ENCODE measurements at places on chromosomes 12 and 14. TPM values are rescaled to one million over a fixed set of nuclear protein-coding genes. Genes with fewer than 3 reads are reported as not detected.
A peak's percentile ranks its signal among the peaks of the same experiment; 100 is the strongest.

The NTF3 gene
- total RNA-seq: 6.9 TPM

The SRRM4 gene
- total RNA-seq: 6.6 TPM

DNA sequence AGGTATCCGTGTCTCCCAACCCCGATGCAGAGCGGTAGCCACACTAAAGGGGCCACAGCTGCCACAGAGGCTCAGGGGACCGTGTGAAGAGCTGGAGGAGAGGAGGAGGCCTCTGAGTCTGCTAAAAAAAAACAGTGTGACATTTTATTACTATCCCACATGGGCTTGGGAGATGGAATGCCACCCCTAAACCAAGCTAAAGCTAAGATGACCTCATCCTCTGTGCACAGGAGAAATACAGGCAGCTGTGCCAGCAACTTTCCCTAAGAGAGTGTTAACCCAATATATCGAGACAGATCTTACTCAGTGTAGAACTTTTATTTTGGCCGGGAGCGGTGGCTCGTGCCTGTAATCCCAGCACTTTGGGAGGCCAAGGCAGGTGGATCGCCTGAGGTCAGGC lies 18.0 kb downstream of the BCL2L14 start:
- no peak for DNase-seq

- DNase-seq: peak; percentile 85
Measured at GRCh38 chr14:55411426-55412389, at the start of gene ATG14. Gene ATG14, minus strand, starts transcription at chr14:55411830. Its CDS starts 8 bp downstream, at chr14:55411822.

DNA sequence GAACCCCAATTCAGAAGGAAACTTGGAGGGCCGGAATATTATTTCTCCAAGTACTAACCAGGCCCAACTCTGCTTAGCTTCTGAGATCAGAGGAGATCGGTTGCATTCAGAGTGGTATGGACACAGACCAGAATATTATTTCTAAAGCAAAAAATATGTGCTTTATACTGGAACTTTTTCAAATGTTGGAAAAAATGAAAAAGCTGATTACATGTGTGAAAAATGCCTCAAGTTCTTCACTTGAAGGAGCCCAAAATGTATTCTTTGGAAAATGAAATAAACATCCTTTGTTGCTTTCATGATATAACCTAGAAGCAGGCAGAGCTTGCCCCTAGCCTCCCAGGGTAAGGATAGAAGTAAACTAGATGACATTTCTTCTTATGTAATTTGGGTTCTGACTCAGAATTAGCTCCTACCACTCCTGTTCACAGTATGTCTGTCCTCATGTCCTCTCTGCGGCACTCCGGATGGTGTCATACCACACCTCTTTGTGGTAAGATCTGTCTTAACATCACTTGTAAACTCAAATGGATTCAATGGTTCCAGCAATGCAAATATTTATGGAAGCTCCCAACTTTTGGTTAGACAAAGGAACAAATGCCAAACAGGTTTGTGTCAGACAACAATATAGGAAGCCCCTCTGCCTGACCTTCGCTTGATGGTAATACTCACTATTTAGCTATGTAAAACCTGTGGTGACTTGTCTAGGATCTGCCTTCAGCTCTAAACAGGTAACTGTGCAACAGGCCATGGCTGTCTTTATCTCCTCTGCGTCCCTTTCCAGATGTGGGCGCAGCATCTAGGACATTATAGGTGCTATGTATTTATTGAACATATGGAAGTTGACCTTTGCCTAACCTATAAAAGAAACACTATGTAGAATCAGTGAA lies 178.5 kb downstream of the SSPN start:
- DNase-seq: no peak

- DNase-seq: no peak
Measured at GRCh38 chr14:68653804-68654203, 139.1 kb downstream of the ZFP36L1 start.

DNA sequence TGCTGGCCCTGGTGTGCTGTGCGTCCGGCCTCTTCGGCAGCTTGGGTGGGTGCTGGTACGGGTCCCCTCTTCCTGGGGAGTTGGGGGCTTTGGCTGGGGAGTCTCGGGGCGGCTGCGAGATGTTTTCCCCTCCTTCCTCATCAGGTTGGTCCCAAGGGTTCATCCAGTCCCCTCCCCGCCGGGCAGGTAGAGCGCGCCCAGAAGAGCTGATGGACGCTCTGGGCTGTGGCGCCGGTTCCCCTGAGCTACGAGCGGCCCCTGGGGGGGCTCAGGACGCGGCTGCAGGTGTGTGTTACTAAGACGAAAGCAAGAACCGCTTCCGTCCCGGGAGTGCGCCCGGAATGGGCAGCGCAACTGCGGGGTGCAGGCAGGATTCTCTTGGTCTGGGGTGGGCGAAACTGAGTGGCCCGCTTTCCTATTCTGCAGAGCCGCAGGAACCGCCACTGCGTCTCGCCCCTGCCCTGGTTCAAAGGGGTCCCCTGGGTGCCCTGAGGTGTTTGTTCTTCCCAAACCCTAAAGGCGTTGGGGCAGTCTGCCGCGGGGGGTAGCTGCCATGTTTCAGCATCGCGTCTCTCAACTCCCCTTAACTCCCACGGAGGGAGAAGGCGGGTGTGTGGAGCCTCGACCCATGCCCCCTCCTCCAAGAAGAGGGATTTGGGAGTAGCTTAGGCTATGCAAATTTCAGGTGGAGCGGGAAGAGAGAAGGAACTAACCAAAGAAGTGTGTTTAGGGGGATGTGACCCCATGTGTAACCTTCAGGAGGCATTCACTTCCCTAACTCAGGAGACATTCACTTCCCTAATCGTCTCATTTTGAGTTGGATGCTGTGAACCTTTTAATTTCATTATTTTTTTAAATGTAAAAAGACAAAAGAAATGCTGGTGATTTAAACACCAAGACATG lies 1.2 kb downstream of the SLC24A4 start:
- no peak for DNase-seq

All from spinal cord (tissue), 10 donors.